Head of caudate nucleus (tissue), 42 donors: ENCODE measurements at places on chromosomes 5 and 9.

DNA sequence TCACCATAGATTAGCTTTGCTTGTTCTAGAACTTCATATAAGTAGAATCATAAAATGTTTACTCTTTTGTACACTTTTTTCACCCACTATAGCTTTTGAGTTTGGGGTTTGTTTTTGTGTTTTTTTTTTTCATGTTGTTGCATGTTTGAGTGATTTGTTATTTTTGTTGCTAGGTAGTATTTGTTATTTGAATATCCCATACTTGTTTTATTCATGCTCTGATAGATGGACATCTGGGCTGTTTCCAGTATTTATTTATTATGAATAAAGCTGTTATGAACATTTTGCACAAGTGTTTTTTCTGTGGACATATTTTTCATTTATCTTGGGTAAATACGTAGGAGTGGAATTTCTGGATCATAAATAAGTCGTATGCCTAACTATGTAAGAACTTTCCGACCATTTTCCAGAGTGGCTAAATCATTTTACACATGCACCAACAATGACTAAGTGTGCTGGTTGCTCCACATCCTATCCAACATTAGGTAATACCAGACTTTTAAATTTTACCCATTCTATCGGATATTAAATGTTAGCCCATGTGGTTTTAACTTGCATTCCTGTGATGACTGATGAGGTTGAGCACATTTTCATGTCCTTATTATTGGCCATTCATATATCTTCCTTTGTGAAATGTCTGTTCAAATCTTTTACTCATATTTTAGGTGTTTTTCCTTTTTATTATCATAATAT is 69.1 kb upstream of the NR4A3 start:
- no peak for DNase-seq

DNA sequence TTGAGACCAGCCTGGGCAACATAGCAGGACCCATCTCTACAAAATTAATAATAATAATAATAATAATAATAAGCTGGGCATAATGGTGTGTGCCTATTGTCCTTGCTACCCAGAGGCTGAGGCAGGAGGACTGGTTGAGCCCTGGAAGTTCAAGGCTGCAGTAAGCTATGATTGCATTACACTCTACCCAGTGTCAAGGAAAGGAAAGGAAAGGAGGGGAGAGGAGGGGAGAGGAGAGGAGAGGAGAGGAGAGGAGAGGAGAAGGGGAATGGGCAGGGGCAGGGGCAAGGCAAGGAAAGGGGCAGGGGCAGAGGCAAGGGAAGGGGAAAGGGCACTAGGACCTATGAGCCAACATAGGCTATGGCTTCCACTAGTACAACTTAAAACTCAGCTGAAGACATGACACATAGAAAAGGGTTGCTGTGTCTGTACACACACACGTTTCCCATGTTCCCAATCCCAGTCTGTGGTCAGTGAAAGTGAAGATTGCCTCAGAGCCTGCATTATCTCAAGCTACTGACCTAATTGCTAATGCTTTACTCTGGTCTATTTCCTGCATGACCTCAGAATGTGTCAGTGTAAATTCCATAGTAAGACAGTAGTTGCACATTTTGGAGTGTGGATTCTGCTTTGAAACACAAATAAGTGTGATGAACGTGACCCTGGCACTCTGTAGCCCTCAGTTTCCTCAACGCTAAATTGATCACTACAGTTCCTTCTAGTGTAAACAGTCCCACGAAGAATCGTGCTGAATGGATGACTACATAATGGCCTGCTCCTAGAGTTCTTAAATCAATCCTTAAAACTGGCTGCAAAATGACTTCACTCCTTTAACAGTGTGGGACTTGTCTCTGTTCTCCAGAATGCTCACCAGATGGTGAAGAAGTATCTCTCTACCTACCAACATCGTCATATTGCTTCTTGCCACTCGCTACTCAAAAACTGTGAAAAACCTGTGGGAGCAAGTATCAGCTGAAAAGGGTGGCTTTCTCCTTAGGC is 497.0 kb downstream of the RAB3C start:
- no peak for DNase-seq

- DNase-seq = no peak
These were observed 21.0 kb upstream of the POMT1 start for GRCh38 chr9:131481441-131482342.

DNA sequence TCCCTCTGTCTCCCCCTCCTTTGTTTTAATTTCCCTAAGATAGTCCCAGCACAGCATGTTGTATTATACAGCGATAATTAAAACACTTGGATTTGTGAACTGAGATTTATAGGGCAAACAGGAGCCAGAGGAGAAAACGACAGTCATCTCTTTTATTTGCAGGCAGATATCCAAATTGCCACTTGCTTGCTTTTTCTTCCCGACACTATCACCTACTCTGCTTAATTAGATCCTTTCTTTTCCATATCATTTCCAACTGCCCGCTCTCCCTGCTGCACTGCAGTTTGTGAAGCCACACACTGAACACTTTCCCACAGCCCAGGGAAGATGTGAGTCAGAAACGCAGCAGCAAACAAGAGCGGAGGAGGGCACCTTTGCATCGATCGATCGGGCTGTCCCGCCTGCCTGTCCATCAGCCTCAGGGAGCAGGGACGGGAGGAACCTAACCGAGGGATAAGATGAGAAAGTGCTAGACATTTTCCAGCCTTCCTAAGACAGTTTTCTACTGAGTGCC is 35.8 kb upstream of the SPRY4 start:
- peak; percentile 4 for DNase-seq

DNA sequence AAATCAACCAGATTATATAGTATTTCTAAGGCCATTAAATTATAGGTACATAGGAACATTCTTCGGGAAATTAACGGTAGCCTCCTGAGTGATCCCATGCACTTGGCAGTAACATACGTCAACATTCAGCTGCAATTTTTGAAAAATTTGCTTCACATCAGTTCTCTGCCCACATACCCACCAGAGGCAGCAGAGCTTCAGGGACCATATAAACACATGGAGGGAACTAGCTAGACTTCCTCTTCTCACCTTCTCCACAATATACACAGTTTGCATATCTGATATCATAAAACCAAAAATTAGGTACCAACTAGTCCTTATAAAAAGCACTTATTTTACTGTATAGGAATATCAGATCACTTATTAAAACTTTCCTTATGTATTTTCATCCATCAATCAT is 4.8 kb downstream of the PSIP1 start:
- DNase-seq = no peak
